Endodermal cell (in vitro differentiated cells): ENCODE measurements at places on chromosomes 16 and 17. TPM values are rescaled to one million over a fixed set of nuclear protein-coding genes. Genes with fewer than 3 reads are reported as not detected.

- no peaks in the 10 kb centered on the region for H3K36me3 ChIP-seq
- DNase-seq, result peak; percentile 88
- H3K27ac ChIP-seq, result no peak overlapping the region
- no peaks in the 10 kb centered on the region for H3K27me3 ChIP-seq
- no peak overlapping the region for H3K4me3 ChIP-seq
Observed at GRCh38 chr16:73713778-73714495, 582.7 kb upstream of the PSMD7 start.

GRCh38 chr16:22969567-22969966, 155.6 kb downstream of the HS3ST2 start:
- DNase-seq, result no peak
- H3K4me3 ChIP-seq, result no peak overlapping the region
- H3K27ac ChIP-seq, result no peak overlapping the region
- H3K36me3 ChIP-seq, result no peaks in the 10 kb centered on the region

The CASKIN1 gene
- total RNA-seq, result 7.0 and 9.7 TPM in 2 replicates

The NLRC3 gene
- total RNA-seq, result 0.06 to 0.11 TPM in 2 of 3 replicates, not detected in the other

The NPIPB6 gene
- 3.4 and 3.5 TPM in 2 replicates for total RNA-seq

The SERPINF2 gene
- 0.68 and 0.86 TPM in 2 replicates for total RNA-seq

The CDRT15L2 gene
- not detected in 3 replicates for total RNA-seq
